Activated CD4-positive, alpha-beta T cell treated with anti-CD3 and anti-CD28 coated beads for 48 hours (primary cell): ENCODE measurements at places on chromosomes 12 and 14.

DNA sequence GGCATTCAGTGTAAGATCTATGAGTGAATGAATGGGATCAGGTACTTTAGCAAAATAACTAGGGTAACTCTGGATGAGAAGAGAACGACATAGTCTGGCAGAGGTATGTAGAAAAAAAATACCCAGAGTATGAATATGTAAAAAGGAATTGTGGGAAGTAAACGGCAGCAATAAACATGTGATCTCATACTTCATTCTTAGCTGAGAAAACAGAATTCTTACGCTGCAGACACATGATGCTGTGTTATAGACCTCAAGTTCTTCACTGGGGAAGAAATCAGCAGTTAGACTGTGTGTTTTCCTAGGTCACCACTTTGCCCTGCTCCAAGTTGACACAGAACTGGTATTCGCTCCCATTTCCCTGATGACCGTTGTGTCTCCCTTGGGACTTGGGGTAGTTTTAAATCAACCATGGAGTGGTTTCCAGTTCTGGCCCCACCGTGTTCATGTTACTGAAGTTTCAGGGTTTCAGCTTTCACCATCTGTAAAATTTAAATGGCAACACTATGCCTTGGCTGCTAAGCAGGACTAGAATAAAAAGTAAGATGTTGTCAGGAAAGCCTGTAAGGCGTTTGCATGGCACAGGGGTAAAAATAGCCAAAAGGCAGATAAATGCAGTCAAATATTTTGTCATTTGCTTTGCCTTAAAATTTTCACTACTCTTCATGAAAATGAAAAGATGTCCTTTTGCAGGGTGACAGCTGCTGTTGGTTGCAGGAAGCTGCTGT is 223.7 kb downstream of the PELI2 start:
- no peak for DNase-seq

GRCh38 chr14:68707482-68707881 is 85.4 kb downstream of the ZFP36L1 start:
- DNase-seq: no peak

GRCh38 chr14:75141062-75141461 is 14.2 kb upstream of the NEK9 start:
- DNase-seq: no peak

DNA sequence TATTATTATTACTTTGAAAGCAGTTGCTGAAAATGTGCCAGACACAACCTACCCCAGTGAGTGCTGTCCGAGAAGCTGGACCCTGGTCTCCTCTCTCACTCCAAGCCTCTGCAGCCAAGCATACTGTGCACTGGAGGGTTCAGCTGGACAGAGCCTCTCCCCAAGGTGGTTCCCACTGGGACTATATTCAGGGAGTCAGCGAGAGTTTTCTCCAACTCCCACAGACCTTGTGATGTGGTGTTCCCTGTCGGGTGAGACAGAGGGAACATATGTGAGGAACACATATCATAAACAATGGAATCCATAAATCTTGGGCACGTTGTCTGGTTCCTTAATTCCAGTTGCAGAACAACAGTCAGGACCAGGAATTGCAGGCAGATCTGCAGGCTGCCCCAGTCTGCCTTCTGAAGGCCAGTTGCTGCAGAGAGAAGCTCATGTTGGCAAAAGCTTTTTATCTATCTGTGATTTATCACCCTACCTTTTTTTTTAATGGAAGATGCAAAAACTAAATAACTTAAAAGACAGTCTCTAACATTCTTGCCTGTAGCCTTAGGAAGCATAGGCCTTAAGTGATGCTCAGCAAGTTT is 619.8 kb upstream of the TBX3 start:
- DNase-seq: no peak

- DNase-seq: no peak
These were observed 17.9 kb downstream of the WASHC3 start for GRCh38 chr12:102043928-102044327.

DNA sequence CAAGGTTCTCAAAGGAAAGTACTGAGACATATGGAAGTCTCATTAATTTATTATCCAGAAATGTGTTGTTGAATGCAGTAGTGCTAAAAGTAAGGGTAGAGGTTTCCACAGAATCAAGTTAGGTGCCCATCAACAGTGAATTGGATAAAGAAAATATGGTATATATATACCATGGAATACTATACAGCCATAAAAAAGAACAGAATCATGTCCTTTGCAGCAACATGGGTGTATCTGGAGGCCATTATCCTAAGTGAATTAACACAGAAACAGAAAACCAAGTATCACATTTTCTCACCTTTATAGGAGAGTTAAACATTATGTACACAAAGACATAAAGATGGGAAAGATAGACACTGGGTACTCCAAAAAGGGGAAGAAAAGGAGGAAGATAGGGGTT is 149.9 kb upstream of the RASSF8 start:
- DNase-seq: no peak

GRCh38 chr14:67391268-67391667 is 20.7 kb downstream of the PLEK2 start:
- DNase-seq: no peak

GRCh38 chr12:45343269-45344051 is 127.6 kb downstream of the ANO6 start:
- no peak for DNase-seq

DNA sequence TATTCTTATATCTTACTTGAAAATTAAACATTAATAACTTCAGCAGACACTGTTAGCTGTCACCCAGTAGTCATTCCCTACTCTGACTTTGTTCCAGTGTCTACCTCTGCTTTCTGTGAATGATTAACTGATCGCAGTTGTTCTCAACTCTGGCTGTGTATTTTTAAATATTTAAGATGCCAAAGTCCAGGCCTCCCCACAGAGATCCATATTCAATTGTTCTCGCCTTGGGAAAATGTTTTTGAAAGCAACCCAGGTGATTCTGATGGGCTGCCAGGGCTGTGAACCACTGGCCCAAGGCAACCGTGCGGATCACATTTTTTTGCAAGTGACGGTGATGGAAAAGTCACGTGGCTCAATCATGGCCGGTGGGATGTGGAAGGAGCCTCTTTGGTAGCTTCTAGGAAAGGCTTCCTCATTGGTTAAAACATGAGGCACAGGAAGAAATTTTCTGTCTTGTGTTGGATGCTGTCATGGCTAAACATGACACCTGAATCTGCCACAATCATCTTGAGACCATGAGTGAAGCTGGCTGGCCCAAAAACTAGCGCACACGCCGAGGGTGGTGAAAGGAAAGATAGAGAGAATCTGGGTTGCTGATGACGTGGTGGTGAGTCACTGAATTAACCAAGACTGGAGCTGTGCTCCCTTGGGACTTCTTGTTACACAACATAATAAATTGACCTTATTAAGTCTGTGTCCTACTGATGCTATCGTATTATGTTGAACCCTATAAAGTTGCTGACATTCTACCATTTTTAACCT is 37.2 kb downstream of the RDH12 start:
- peak; percentile 13 for DNase-seq

DNA sequence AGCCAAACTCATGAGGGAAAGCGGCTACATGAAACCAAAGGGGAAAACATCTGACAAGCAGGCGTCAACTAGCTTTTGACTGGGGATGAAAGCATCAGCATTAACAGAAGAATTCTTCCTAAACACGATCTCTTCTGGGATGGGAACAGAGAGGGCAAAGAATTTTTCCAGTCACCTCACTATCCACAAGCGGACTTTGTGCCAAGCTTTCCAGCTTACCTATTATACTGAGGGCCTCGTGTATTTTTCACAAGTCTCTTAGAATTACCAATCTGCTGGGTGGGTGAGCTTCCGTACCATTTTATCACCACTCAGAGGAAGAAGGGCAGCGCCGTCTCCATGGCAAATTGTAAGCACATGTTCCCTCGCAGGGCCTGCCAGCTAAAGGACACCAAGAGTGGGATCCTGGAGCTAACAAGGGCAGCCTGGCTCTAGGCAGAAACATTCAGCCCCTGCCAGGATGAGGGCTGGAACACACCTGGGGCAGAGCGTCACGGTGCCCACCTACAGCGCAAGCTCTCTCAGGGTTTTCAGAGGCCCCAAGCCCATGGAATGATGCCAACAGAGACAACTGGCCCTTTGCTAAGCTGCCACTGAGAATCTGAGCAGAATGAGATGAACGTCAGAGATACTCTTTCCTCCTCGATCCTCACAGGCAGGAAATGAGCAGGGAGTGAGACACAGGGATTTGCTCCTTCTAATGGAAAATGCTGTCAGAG is 74.6 kb downstream of the CHGA start:
- no peak for DNase-seq

GRCh38 chr12:98123021-98123461 is 392.3 kb upstream of the TMPO start:
- no peak for DNase-seq

DNA sequence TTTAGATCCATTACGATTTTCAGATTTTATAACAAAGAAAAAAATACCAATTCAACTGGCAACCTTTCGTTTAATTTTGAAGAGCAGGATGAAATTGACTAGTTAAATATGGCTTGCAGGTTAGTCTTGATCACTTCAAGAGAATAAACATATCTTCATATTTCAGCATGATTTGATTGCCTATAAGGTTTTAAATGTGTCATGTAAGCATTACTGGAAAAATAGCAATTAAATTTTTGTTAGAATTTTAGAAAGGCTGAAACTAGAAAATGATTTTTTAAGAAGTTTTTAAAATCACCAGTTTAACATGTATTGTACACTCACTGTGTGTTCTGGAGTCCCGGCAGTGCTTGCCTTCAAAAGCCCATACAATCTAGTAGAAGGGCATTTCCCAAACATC is 310.2 kb upstream of the DIO2 start:
- no peak for DNase-seq

GRCh38 chr12:104703372-104703771 is 246.6 kb downstream of the CHST11 start:
- no peak for DNase-seq

GRCh38 chr12:24741216-24741615 is 207.7 kb downstream of the BCAT1 start:
- DNase-seq: no peak

DNA sequence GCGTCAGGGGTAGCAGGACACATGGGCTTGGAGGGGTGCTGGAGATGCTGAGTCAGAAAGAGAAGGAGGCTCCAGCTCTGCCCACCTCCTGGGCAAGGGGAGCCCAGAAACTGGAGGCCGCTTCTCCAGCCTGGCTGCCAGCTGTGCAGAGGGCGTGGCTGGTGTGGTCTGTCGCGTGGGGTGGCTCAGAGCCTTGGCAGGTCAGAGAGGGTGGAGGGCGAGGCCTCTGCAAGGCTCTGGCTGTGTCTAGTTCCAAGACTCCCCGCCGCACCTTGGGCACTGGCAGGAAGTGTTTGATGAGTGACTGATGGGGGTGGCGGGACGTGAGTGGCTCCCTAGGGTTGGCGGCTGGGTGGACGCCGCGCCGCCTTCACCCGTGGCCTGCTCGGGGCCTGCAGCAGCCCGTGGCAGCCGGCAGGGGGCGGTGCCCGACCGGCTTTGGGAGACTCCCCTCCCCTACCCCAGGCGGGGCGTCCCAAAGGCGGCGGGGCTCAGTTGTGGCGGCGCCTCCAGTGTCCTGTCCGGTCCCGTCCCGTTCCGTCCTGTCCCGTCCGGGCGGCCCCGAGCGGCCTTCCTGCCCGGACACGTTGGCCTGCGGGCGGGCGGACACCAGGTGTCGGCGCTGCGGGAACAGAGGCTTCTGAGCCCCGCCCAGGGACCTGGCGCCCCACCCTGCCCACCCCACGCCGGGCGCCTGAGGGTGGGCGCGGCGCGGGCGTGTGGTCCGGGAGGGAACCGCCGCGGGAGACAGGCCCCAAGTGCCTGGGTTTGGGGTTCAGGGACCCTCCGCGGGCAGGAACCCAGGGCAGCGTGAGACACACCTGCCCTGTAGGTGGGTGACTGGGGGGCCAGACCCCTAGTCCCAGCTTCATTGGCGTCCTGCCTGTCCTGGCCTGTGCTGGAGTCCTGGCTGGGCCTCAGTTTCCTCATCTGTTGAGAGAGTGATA is 39.7 kb downstream of the KRT80 start:
- DNase-seq: peak; percentile 77

DNA sequence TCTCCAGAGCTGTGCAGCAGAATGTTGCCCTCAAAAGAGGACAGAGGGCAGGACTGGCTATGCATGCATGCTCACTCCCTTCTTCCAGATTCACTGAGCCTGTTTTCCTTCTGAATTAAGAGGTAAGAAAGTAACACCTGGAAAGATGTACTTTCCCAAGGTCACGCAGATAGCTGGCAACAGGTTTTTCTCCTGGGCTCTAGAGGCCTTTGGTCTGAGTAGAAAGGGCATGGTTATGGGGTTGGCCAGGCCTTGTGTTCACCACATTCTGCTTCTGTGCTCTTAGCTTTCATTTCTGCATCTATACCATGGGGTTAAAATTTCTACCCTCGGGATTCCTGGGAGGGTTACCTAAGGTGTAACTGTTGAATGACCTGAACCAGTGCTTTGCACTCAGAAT is 57.5 kb downstream of the RASSF3 start:
- DNase-seq: no peak

DNA sequence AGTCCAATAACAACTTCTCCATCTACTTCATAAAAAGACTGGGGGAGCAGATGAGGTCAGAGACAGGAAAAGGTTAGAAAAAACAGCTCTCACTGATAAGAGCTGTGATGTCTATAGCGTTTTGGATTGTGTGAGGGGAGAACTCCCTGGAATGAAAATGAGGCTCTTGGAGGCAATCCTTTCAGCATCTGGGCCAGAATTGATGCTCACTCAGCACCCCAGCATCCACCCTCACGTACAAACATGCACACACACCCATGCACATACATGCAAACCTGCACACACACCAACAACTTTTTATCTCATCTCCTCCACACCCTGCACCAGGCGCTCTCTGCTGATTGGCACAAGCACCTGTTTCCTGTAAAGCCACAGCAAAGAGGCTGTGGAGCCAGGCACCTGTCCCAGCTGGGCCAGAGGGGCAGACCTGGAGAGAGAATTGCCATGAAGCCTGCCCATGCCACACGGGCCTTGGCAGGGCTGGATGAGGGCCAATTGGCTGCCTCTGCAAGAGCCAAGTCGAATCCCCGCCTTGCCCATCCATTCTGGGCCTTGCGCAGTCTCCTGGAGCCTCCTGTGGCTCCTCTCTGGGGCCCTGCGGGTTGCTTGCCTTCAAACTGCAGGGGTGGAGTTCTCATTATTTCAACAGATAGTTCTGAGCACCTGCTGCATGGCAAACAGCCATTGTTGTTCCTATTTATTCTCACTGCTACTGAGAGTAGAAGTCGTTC is 53.1 kb downstream of the SYNE3 start:
- DNase-seq: peak; percentile 18

DNA sequence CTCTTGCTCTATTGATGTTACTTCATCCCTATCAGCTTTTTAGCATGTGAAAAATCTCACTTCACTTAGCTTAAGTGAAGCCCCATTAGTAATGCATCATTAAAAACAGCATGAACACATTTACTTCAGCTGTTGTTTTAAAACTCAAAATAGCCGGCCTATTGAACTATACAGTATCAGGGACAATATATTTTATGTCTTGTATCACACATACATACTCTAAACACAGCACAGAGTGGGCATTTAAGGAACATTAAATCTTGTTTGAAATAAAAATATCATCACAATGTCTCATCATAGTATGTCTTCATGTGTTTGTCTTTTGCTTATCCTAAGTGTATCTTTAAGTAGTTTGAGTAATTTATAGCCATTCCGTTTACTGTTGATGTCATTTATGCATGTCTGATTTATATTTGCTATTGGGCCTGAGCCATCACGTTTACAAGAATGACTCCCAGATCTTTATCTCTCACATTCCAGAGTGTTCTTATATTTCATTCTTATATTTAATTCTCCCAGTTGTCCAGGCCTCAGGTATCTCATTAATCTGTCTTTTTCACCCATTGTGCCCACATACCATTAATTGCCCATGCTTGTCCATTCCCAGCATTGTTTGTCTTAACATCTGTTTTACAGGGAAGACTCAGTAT is 57.5 kb downstream of the ARHGAP5 start:
- no peak for DNase-seq
